ENCODE measurements at places on chromosomes 11 and 22. TPM values are rescaled to one million over a fixed set of nuclear protein-coding genes. Genes with fewer than 3 reads are reported as not detected.

Gene TIGD3
- total RNA-seq, result 0.86 TPM

Gene RCOR2
- total RNA-seq, result 0.90 TPM

Gene SESN3
- 0.10 TPM for total RNA-seq

Gene SLC35E4
- total RNA-seq, result 5.6 TPM

Gene CABP7
- 0.22 TPM for total RNA-seq

Gene BLID
- total RNA-seq, result not detected

Gene GLB1L3
- total RNA-seq, result not detected

Gene APOBEC3F
- 1.9 TPM for total RNA-seq

Gene PANX1
- total RNA-seq, result 20.0 TPM

Gene NTM
- total RNA-seq, result not detected

Gene KIAA1671
- total RNA-seq, result 9.7 TPM

Gene FAT3
- 0.08 TPM for total RNA-seq

Gene RIMBP3B
- total RNA-seq, result 0.38 TPM

Gene SLC37A2
- 0.33 TPM for total RNA-seq

Gene KRTAP5-10
- not detected for total RNA-seq

Gene CSRP3
- not detected for total RNA-seq

Gene ACRV1
- not detected for total RNA-seq

Gene DDIAS
- 7.6 TPM for total RNA-seq

Gene CCDC82
- 17.5 TPM for total RNA-seq

Gene CYB5R3
- total RNA-seq, result 119 TPM
